ENCODE measurements at places on chromosomes 1 and 21.

DNA sequence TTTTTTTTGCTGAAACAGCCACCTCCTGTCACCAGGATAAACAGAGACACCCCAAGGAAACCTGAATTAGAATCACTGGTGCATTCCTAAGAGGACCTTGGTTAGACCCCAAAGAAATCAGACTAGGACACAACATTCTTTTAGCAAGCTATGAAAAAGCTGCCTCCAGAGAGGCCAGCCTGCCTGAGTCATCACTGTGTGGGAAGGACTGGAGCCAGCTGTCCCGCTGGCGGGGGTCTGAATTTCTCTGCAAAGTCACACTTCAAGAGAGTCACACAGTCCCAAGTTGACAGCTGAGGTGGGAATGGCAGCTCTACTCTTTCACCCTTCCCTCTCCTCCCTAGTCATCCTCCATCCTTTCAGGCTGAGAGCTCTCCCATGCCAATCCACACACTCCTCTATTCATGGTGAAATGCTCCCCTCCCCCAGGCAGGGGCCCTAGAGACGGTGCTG, 405.0 kb upstream of the POU3F1 start:
- no peak for DNase-seq

GRCh38 chr1:113976609-113977278, 2.5 kb upstream of the OLFML3 start:
- no peak for DNase-seq

DNA sequence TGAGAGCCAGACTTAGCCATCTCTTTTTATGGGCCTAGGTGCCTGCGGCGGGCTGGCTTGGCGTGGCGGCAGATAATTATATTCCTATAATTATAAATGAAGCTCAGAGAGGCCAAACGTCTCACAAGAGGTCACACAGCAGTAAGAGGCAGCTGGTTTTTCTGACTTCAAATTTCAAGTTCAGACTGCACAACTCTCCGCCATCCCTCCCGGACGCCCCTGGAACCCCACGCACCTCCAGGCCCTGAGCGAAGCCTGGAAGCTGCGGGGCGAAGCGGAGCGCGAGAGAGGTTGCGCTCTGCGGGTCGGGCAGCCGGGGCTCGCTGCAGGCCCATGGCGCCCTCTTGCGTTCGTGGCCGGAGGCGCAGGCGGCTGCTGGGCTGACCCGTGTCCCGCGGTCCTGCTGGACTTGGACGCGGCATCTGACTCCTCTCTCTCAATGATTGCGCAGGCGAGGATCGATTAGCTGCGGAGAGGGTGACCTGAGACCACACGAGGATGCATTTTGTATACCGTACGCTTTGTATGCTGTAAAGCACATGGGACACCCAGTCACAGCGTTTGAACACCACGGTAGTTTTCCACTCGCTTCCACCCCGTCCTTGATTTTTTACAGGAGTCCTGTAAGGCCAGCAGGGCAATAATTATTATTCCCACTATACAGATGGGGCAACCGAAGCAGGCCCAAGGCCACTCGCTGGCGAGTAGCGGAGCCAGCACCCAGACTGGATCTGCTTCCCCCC, 272.7 kb downstream of the FOXD2 start:
- peak; percentile 77 for DNase-seq

- DNase-seq = no peak
Observed at GRCh38 chr1:183548116-183548515, 42.1 kb downstream of the NCF2 start.

GRCh38 chr1:69693921-69694675, 126.4 kb downstream of the LRRC7 start:
- DNase-seq = no peak

GRCh38 chr21:35120631-35121180, 71.6 kb upstream of the RUNX1 start:
- no peak for DNase-seq

DNA sequence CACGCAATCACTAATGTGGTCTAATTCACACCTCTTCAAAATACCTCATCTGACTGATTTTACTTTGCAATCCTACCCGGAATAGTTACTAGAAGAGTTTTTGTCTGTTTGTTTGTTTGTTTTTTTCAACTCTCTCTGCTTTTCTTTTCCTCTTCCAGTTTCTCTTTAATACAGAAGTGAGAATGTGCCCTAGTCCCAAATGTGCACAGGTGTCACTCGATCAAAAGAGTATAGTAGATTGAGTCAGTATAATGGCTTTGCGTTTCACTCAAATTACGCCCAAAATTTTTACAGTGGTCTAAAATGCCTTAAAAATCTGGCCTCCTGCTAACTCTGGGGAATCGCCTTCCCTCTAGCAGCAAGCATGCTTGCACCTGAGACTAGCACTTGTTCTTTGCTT, 1536.8 kb downstream of the KCNT2 start:
- DNase-seq = no peak

- DNase-seq = no peak
Observed at GRCh38 chr1:176056312-176056711, 150.8 kb downstream of the COP1 start.

GRCh38 chr1:81073580-81073979, 727.2 kb upstream of the ADGRL2 start:
- DNase-seq = no peak

GRCh38 chr1:55632906-55633305, 417.7 kb upstream of the USP24 start:
- no peak for DNase-seq

DNA sequence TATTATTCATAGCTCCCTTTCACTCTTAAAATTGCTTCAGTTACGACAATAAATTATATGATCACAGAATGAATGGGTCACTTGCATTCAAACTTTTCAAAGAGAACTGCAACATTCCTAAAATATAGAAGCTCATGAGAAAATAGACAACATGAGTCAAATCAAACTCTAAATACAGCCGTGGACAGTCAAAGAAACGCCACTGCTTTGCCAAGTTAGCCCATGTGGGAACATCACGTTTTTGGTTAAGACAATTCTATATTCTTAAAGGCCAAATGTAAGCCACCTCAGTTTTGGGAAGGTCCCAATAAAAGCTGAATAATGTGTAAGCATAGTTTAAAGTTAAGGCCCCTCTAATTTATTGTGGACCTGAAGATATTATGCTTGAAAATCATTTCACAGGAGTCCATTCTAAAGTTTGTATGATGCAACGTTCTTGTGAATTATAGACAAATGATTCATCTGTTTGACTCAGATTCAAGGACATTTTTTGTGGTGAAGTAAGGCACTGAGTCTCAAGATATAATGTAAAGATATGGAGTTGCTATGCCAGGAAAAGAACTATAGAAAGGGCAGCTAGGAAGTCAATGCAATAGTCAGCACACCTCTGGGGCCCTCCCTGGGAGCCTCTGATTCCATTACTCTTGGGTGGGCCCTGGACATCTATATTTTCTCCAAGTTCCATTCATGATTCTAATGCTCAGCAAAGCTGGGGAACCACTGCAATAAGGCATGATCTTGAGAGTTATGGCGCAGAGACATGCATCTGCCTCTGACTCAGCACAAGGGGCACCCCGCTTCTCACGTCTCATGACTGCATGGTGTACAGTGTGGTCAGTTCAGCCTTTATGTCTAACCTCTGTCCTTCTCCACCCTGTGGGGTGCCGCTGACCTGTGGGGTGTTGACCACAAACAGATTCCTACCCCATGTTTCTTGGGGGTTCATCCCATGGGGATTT, 33.9 kb downstream of the ETS2 start:
- peak; percentile 46 for DNase-seq

DNA sequence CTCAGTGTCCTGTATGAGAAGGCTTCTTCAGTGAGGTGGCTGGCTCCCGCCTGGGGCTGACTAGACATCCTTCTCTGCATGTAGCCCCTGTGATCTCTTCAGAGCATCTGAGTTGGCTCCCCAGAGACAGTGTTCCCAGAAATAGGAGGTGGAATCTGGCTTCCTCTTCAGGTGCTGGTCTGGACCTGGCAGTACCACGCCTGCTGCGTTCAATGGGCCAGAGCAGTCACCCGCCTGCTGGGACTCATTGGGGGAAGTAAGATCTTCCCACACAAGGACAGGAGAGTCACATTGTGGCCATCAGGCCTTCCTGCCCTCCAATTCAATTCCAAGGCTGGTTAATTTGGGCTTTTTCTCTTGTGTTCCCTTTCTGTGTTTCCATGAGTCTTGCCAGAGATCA, 51.0 kb downstream of the ADARB1 start:
- DNase-seq = no peak

GRCh38 chr1:242651817-242652216, 127.3 kb upstream of the PLD5 start:
- peak; percentile 9 for DNase-seq
